ENCODE measurements at places on chromosomes 5 and 9.

DNA sequence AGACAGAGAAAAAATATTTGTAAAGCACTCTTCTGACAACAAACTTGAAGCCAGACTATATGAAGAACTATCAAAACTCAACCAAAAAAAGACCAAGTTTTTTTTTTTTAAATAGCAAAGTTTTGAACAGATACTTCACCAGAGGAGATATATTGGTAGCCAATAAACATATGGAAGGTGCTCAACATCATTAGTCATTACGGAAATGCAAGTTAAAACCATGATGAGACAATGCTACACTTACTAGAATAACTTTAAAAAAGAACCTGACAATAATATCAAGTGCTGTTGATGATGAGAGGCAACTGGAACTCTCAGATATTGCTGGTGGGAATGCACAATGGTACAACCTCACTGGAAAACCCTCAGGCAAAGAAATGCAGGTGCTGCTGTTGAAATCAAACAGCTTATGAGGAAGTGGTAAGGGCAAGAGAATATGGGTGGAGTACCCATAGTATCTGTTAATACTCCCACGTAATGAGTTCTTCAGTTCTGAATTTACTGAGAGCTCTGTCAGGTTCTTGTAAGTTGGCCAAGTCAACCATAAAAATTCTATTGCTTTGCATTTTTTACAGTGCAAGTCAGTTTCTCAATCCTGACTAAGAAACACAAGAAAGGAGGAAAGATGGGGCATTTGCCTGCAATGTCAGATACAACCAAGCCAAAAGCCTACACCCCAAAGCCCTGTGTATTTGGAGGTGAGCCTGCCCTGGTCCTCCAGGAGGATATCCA lies 87.3 kb upstream of the GNAQ start:
- DNase-seq: no peak

DNA sequence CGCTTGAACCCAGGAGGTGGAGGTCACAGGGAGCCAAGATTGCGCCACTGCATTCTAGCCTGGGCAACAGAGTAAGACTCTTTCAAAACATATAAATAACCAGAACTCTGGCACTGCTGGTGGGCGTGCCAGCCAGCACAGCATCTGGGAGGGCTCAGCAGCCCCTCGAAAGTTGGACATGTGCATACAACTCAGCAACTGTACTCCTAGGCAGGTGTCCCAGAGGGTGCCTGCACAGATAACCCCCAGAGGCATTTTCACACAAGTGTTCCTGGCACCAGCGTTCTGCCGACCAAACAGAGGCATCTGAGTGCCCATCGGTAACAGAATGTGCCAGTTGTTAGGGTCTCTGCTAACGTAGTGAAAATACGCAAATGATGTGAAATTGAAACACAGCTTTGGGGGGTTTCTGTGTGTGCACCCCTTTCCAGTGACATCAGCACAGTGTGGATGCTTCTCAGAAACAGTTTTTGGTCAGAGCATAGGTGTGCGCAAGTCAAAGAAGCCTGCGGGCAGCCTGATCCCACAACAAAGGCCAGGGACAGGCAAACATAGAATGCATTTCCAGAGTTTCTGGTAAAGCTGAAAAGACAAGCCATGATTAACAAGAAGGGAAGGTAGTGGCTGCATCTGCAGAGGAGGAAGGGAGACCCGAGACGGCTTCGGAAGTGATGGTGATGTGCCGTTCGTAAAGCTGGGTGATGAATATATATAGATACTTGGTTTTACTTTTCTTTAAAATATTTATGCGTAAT lies 190.2 kb downstream of the CACNA1B start:
- no peak for DNase-seq

DNA sequence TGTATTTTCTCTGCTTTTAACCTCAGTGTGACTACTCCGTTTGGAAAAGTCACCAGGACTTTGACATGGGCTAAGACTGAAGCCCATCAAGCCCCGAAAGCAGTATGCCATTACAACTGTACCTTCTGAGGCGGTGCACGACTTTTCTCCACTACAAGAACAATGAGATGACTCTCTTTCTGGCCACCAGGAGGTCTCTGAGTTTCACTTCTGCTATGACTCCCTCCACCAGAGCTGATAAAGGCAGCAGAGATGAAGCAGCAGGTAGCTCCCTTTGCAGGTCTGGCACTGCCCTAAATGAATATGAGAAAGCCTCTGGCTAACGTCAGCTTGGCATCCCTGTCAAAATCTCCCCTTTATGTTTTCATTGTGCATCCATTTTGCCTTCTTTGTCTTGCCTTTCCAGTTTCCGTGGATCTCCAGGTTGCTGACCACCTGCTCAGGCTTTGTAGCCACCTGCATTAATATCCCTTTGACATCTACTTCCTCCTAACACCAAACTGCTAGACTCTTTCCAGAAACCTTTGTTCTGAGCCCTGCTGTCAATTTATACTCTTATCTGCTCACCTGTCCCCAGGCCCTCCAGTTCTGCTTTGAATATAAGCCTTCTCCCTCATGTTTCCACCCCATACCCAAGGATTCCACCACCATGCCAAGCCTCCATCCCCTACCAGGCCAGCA lies 221.7 kb downstream of the ZNF608 start:
- DNase-seq: no peak

GRCh38 chr9:71587576-71588362 lies 180.5 kb downstream of the CEMIP2 start:
- no peak for DNase-seq
